ENCODE measurements at places on chromosomes 12 and 14. TPM values are rescaled to one million over a fixed set of nuclear protein-coding genes. Genes with fewer than 3 reads are reported as not detected.

The SERPINA12 gene
- total RNA-seq, result not detected

The PDE3A gene
- 212 TPM for total RNA-seq

The VCPKMT gene
- total RNA-seq, result 3.7 TPM

- H3K36me3 ChIP-seq, result no peaks in the 10 kb centered on the region
- no peaks in the 10 kb centered on the region for H3K4me1 ChIP-seq
These were observed 250.2 kb downstream of the C12orf50 start for GRCh38 chr12:87779016-87779415.

DNA sequence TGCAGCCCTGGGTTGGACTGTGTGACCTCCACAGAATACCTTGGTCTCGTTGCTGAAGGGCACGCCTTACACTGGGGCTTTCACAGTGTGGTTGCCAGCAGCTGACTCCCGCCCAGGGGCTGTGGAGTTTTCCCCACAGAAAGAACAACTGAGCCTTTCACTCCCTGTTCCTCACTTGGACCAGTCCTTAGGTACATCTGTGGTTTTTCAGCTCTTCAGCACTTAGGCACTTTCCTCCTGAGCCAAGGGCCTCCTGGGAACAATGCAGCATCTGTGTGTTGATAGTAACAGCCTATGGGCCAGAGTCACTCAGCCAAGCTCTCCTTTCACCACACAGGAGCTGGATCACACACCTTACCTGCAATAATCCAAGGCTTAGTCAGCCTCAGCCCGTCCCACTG lies 25.0 kb downstream of the ERP27 start:
- H3K4me1 ChIP-seq, result peaks cover 13% of the 10 kb centered on the region
- DNase-seq, result peak; percentile 39
- no peaks in the 10 kb centered on the region for H3K36me3 ChIP-seq
- H3K27me3 ChIP-seq, result no peaks in the 10 kb centered on the region
- peak overlapping the region; percentile 43 for H3K27ac ChIP-seq
- H3K4me3 ChIP-seq, result no peak overlapping the region

- H3K27me3 ChIP-seq, result no peaks in the 10 kb centered on the region
- no peaks in the 10 kb centered on the region for H3K36me3 ChIP-seq
- H3K4me1 ChIP-seq, result no peaks in the 10 kb centered on the region
- no peak overlapping the region for H3K27ac ChIP-seq
- no peak for DNase-seq
- H3K4me3 ChIP-seq, result no peak overlapping the region
These were observed 4.2 kb downstream of the CSRP2 start for GRCh38 chr12:76874491-76875190.

DNA sequence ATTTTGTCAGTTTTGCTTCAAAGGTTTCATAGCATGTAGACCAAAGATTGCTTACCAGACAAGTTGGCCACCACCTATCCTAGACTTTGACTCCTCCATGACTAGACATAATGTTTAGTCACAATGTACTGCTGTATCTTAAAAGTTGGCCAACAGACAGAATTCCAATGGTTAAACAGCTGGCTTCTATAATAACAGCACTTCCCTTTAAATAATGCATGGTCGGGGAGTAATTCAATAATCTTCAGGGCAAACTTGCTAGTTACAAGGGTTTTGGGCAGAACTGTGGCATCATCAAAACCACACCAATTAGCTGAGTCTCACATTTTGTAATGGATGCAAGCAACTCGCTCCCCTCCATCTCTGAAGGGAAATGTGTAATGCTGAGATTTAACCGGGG lies 56.9 kb downstream of the IGF1 start:
- no peaks in the 10 kb centered on the region for H3K27me3 ChIP-seq
- H3K4me1 ChIP-seq, result no peaks in the 10 kb centered on the region
- DNase-seq, result no peak

- H3K27ac ChIP-seq, result peak overlapping the region; percentile 4
- no peaks in the 10 kb centered on the region for H3K27me3 ChIP-seq
- no peak overlapping the region for H3K4me3 ChIP-seq
These were observed 9.8 kb downstream of the APPL2 start for GRCh38 chr12:105226219-105226618.

GRCh38 chr14:61670576-61670975 lies 24.7 kb upstream of the HIF1A start:
- H3K4me3 ChIP-seq, result no peak overlapping the region
- no peaks in the 10 kb centered on the region for H3K4me1 ChIP-seq
- H3K27ac ChIP-seq, result no peak overlapping the region
- no peaks in the 10 kb centered on the region for H3K27me3 ChIP-seq

DNA sequence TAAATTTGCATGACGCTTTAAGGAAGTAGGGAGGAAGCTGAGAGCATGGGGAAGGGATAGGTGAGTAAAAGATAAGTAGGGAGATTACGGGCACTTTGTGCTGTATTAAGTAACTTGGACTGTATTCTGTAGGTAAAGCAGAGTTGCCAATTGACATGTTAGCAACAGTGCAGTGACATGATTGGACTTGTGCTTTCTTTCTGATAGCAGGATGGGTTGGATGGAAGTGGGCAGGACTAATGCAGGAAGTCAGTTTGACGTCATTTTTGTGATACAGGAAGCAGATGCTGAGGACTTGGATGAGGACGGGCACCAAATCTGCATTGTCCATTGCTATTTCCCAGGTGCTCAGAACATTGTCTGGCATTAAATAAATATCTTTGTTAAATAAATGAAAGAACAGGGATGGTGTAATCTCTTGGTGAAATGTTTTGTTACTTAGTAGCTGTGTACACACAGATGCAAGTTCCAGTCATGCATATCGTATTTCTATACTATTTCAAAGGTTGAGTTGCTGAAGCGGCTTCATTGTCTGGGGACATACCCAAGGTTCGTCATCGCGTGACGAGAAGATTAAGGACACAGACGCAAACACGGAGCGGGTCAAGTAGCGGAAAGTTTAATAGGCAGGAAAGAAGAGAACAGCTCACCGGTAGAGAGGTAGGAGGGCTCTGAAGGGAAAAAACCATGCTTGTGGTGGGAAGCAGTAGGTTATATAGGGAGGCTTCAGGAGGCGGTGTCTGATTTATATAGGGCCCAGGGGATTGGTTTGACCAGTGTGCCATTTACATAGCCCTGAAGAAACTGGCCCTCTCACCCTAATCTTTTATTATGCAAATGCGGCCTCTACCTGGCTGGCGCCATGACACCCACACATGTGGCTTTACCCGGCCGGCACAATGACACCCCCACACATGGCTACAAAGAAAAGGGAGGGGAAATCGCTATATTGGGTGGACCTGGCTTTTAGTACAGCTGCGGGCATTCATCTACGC lies 30.7 kb downstream of the GUCY2C start:
- no peak overlapping the region for H3K4me3 ChIP-seq
- no peak overlapping the region for H3K27ac ChIP-seq
- H3K36me3 ChIP-seq, result no peaks in the 10 kb centered on the region
- no peaks in the 10 kb centered on the region for H3K27me3 ChIP-seq

DNA sequence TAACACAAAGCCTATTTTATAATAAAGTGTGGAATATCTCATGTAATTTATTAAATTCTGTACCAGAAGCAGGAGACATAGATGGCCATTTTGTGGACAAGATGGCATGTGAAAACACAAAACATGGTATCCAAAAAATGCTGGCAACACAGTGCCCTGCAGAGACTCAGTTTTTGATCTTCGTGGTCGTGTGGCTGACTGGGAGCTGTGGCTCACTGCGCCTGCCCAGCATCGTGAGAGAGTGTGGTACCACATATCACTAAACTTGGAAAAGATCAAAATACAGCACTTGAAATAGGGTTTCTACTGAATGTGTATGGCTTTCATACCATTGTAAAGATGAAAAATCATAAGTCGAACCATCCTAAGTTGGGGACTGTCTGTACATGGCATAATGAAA lies 43.0 kb upstream of the MANSC4 start:
- DNase-seq, result no peak
- H3K4me3 ChIP-seq, result no peak overlapping the region
- no peak overlapping the region for H3K27ac ChIP-seq
- H3K27me3 ChIP-seq, result peaks cover 6% of the 10 kb centered on the region
- no peaks in the 10 kb centered on the region for H3K36me3 ChIP-seq
- no peaks in the 10 kb centered on the region for H3K4me1 ChIP-seq

DNA sequence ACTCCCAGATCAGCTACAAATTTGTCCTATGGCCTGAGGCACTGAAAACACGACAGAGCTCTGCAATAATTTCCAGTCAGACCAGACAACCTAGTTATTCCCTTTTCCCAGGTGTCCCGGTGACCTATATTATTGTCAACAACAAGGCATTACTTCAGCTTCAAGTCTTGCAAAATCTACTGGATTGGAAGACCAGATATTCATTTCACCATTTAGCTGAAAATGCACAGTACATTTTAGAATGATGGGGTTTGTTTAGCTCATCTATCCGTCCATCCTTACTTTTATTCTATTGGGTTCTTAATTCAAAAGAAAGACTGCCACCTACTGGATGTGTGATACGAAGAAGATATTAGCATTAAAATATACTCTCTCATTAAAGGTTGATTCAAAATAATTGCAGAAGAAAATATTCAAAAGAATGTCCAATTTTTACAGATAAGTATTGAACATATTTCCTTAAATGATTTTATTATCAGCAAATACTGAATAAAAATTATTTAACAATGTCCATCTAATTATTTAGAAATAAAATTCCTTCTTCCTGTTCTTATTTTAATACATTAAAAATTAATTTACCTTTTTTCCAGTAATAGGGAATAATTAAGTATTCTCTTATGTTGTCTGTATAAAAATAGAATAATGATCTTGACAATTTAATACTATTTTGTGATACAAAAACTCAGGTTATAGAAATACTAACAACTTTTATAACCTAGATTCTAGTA lies 244.9 kb upstream of the LRIG3 start:
- no peaks in the 10 kb centered on the region for H3K36me3 ChIP-seq
- H3K4me3 ChIP-seq, result no peak overlapping the region
- no peak overlapping the region for H3K27ac ChIP-seq
- no peaks in the 10 kb centered on the region for H3K4me1 ChIP-seq
- no peaks in the 10 kb centered on the region for H3K27me3 ChIP-seq

- H3K27ac ChIP-seq, result peak overlapping the region; percentile 17
- no peak for DNase-seq
- H3K36me3 ChIP-seq, result no peaks in the 10 kb centered on the region
- H3K4me3 ChIP-seq, result no peak overlapping the region
These were observed 32.7 kb downstream of the DEPDC4 start for GRCh38 chr12:100234166-100234565.

DNA sequence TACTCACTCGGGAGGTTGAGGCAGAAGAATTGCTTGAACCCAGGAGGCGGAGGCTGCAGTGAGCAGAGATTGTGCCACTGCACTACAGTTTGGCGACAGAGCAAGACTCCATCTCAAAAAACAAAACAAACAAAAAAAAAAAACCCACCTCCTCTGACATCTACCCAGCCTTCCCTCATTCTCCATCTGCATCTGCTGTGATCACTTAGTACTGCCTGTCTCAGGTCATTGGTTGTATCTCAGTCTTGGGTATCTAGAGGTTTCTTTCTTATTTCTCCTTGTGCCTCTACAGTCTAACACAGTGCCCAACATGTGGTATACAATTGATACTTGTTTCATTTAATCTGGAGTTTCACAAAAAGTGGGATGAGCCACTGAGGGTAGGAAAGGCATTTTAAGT lies 5.3 kb downstream of the LTBP2 start:
- no peaks in the 10 kb centered on the region for H3K36me3 ChIP-seq
- no peak overlapping the region for H3K27ac ChIP-seq
- no peak overlapping the region for H3K4me3 ChIP-seq
- no peak for DNase-seq

DNA sequence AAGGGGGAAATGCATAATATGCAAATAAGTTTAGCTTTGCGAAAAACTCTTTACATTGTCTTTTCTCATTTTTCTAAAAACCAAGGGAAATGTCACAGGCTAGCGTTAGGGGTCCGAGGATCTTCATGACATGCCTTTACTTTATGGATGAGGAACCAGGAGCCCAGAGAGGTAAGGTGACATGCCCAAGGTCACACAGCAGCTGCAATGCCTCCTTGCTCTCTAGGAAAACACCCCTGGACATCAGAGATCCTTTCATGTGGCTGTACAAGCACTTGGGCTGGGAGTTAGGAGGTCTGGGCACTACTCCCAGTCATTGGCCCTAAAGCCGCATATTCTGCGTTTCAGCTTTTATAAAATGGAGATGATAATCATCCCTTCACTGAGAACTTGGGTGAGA lies 741 bp downstream of the PROX2 start:
- H3K4me3 ChIP-seq, result no peak overlapping the region
- H3K36me3 ChIP-seq, result no peaks in the 10 kb centered on the region
- H3K27me3 ChIP-seq, result no peaks in the 10 kb centered on the region
- no peak for DNase-seq

DNA sequence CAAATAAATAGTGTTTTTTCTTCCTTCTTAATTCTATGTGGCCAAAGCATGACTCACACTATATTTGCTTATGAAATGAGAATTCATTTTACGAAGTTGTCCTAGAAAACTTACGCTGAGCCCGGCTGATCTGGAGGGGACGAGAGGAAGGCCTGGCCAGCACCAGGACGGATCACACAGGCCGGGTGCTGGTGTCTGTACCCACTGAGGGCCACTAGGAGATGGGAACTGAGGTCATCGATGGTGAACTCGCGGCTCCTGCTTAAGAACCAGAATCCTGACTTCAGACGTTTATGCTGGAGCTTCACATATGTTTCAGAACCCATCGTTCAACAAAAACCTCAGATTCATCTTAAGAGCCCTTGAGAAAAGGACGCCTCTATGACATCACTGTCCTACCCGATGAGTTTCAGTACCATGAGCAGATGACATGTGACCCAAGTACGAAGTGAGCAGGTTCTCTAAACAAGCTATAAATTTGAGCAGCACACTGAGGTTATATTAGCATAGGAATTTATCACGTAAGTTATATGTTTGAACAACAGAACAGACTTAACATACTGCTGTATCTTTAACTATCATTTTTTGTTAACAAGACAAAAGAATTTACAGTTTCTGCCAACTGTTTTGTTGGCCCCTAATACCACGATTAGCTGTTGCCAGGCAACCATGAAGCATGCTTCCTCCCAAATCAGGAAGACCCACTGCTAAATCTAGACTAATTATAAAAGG lies 111.9 kb downstream of the FOXN3 start:
- no peaks in the 10 kb centered on the region for H3K27me3 ChIP-seq
- H3K27ac ChIP-seq, result peak overlapping the region; percentile 90
- DNase-seq, result no peak
- H3K36me3 ChIP-seq, result no peaks in the 10 kb centered on the region
- H3K4me1 ChIP-seq, result peaks cover 71% of the 10 kb centered on the region

DNA sequence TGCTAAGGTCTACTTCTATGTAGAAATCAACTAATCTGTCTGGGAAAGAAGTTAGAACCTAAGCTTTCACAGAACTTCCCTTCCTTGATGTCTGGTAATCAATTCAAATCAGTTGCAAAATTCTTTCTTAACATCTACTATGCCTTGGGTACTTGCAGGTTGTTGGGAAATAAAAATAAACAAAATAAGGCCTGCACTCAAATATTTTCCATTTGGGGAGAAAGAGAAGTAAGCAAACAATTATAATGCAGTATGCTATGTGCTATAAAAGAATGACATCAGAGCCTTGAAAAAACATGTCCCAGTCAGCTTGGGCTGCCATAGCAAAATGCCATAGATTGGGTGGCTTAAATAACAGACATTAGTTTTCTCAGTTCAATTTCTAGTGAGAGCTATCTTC lies 425.9 kb upstream of the DCN start:
- no peak for DNase-seq
- peak overlapping the region; percentile 2 for H3K27ac ChIP-seq
- no peaks in the 10 kb centered on the region for H3K27me3 ChIP-seq
- H3K4me3 ChIP-seq, result no peak overlapping the region

- DNase-seq, result no peak
- no peak overlapping the region for H3K27ac ChIP-seq
- no peaks in the 10 kb centered on the region for H3K27me3 ChIP-seq
- H3K4me1 ChIP-seq, result no peaks in the 10 kb centered on the region
These were observed 41.0 kb downstream of the TFCP2 start for GRCh38 chr12:51131745-51132521.

GRCh38 chr12:31594681-31595080 lies 3.7 kb upstream of the DENND5B start:
- H3K27me3 ChIP-seq, result no peaks in the 10 kb centered on the region
- no peak overlapping the region for H3K27ac ChIP-seq
- no peaks in the 10 kb centered on the region for H3K4me1 ChIP-seq
- H3K4me3 ChIP-seq, result no peak overlapping the region
- no peak for DNase-seq
- no peaks in the 10 kb centered on the region for H3K36me3 ChIP-seq
